NCI-H510A treated with DMSO at 0.1 percent for 48 hours (cell line): ENCODE measurements at places on chromosomes 11 and 22.

DNA sequence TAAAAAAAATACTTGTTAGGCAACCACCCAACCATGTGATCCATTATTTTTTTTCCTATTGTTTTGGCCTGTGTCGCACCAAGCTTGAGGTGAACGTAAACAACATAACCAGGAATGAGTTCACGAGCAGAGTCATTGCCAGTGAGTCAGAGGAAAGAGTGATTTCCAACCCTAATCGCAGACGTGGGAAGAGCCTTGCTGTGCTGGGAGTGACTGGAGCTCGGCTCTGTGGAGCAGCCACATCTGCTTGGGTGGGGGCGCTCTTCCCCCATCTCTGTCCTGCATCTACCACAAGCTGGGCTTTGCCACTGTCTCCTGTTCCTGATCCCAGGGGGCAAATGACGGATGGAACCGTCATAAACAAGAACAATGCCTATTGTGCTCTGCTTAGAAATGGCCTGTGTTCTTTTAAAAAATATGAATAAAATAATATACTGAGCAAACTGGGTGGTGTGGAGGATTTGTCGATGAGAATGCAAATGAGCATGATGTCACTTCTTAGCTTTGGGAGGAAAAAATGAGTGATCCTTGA is 210.0 kb downstream of the KIRREL3 start:
- no peak for DNase-seq

- DNase-seq: no peak
These were observed 47.9 kb downstream of the GRAMD4 start for GRCh38 chr22:46668116-46668515.

GRCh38 chr11:34507156-34507555 is 6.4 kb downstream of the ELF5 start:
- no peak for DNase-seq

DNA sequence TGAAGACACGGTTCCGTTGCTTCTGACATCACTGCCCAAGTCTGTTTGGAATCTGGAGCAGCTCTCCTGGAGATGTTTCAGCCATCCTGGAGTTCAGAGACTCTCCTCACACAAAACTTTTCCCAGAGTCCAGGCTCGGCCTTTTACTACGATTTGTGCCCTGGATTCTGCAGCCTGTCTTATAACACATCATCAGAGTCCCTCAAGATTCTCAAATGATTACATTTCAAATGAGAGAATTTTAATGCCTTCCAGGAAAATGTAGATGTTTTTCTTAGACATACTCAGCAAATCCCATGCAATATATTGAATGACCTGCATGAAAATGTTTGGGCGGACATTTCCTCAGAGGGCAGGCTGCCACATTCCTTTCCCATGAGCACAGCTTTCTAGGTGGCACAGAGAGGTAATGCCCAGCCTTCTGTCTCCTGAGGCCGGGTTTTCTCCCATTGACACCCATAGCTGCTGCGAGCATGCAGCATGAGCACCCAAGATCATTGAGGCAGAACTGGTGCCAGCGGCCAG is 129.1 kb downstream of the SNX19 start:
- DNase-seq: no peak

DNA sequence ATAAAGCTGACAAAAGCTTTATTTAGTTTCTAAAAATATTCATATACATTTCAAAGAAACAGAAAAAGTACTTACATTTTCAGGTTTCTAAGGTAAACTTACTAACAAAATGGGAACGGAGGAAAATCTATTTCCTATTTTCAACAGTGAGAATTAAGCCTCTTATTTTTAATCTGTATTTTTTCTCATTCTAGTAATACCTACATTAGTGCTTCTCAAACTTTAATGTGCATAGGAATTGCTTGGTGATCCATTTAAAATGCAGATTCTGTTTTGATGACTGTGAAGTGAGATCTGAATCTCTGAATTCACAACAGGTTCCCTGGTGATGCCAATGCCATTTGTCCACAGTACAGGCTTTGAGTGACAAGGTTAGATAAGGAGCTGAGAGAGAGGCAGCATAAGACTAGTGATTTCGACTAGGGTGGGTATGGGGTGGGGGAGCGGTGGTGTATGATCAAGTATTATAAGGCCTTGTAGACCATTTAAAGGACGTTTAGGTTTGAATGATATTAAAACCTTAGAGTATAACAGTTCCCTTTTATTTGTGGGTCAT is 402.8 kb downstream of the CNTN5 start:
- DNase-seq: no peak

DNA sequence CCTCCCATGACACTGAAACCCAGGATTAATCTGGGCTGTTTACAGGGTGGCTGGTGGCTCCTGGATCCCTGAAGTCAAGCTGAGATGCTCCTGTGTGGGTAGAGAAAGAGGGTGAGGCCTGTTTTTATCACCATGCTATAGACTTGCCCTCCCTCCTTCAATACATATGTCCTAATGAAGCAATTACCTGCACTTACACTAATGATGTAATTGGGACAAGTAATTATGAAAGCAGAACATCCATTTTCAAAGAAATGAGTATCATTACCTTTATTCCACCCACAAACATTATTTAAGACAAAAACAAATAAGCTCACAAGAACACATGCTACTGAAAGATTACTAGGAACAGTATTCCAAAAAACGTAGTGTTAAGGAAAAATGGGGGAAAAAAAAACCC is 64.3 kb upstream of the CHRM4 start:
- DNase-seq: no peak

- DNase-seq: peak; percentile 30
These were observed 740 bp downstream of the EML3 start for GRCh38 chr11:62611705-62612365.

DNA sequence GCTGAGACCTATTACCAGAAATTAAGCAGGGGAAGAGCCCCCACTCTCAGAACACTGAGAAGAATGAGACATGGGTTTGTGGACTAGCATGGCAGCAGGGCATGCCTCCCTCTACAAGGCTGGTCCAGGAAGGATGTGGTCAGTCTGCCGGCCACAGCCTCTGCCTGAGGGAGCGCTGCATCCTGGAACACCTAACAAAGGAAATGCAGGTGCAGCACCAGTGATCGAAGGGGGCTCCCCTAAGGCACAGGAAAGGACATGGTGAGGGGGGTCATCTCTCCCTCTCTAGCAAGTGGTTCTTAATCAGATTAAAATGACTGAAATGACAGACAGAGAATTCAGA is 40.6 kb upstream of the ARL14EP start:
- no peak for DNase-seq

DNA sequence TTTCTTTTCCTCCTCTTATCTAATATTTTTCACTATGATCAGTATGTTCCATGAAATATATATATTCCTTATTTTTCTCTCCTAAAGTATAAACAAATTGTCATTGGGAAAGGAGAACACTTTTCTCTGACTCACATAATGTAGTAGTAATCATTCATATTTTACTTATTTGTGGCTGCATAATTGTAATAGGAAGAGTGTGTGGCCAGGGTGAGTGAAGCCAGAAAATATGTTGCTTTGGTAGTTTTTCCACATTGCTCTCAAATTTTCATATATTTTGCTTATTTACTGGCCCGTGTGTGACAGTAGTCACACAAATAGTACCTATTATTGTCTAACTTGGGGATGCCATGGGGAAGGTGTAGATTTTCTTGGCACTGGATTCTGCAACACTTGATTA is 172.1 kb downstream of the DYNC2H1 start:
- DNase-seq: no peak

GRCh38 chr11:39817241-39817640 is 1642.2 kb downstream of the LRRC4C start:
- no peak for DNase-seq

- DNase-seq: no peak
These were observed 60.8 kb downstream of the KREMEN1 start for GRCh38 chr22:29133603-29134133.

DNA sequence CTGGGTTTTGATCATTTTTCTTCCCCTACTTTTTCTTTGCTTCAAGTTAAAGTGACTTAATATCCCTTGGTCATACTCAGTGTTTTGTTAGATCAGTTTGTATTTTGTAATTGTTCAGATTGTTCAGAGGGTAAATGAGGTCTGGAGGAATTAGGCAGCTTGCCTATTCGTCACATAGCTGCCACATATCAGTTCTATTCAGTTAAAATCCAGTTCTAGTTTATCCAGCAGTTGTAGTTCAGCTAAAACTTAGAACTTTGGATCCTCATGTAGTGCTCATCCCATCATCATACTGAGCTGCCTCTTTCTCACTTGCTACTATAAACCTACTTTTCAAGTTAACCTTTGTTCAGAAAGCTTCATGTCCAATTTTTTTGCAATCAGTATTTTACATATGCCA is 47.1 kb upstream of the DEPDC7 start:
- DNase-seq: no peak

DNA sequence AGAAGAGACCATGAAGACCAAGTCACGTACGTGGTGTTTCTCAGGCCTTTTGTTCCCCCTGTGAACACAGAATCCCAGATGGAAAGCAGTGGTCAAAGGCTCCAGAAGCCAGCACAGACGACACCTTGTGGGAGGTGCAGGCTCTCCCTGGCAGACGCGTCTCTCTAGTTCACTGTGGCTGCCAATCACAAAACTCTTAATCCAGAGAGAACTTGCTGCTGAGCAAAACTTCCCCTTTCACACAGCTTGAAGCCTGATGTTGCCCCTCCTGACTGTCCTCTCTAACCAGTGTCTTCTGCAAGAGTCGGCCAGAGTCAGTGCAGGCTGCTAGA is 67.1 kb downstream of the PIWIL3 start:
- DNase-seq: peak; percentile 40

GRCh38 chr11:46888636-46889035 is 29.7 kb downstream of the LRP4 start:
- DNase-seq: no peak

- DNase-seq: no peak
These were observed 978.3 kb downstream of the BRD1 start for GRCh38 chr22:48849219-48849912.

DNA sequence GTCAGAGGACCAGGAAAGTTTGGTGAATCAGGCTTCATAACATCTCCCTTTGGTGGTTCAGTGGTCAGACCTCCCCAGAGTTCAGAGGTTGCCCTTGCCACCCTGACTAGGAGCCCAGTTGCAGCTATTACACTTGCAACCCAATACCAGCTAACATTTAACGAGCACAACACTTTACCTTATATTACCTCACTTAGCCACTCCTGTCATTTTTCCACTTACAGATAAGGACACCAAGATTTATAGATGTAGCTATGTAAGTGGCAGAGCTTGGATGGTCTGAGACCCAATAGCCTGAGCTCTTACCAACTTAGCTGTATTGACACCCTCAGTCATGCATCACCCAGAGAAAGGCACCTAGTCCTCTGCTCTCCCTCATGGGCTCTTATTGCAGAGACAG is 234.7 kb downstream of the INSC start:
- DNase-seq: peak; percentile 20

DNA sequence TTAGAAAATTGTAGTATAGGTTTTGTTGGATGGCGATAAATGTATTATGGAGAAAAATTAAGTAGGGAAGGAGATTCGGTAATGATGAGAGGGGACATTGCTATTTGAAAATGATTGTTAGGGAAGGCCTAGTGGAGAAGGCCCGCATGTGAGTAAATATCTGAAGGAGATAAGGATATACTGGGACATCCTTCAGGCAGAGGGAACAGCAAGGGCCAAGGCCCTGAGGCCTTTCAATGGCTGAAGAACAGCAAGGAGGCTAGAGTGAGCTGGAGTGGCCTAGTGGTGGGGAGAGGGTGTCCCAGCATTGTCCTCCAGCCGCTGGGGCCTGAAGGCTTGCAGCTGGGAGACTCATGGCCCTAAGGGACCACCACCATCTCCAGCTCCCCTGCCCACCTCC is 23.2 kb upstream of the ARRB1 start:
- no peak for DNase-seq

DNA sequence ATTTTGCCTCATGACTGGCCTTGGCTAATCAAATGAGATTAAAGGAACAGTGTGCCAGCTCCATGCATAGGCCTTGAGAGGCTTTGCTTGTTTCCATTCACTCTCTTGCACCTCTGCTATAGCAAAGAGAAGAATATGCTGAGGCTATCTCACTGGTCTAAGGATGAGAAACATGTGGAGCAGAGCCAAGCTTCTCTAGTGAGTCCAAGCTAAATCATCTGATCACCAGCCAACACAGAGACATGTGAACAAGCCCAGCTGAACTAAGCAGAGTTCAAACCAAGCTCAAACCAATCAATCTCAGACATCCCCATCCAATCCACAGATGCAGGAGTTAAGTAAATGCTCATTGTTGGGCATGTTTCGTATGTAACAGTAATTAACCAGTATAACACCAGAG is 69.4 kb upstream of the API5 start:
- no peak for DNase-seq

DNA sequence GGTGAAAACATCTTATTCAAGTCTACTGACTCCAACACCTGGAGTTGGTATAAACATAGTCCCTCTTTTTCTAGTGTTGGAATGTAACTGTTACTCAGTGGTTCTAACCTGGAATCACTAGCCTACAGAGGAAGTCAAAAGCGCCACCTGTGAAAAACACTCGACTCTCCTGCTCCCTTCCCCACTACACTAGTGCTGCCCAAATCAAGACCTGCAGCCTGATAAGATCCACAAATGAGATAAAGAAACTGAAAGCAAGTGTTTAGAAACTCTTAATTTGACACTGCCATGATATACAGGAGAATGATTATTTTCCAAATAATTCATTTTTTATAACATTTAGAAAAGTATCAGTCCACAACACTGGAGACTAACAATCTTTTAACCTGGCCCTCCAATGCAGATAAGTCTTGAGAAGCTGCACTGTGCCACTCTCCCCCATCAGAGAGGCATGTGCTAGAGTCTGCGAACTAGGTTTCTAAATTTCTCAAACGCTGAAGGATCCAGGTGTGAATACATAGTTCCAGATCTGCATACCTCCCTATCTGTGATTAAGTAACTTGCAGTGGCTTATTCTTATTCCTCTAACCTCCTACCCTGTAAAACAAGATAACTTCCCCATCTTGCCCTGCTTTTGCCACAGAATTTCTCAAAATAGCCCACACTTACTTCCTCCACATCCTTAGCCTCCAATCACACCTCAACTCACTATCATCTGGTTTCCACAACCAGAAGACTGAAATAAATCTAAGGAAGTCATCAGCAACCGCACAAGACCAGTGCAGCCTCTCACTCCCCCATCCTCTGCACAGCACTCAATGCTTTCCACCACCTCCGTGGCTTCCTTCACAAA is 88.1 kb downstream of the RRAS2 start:
- no peak for DNase-seq

DNA sequence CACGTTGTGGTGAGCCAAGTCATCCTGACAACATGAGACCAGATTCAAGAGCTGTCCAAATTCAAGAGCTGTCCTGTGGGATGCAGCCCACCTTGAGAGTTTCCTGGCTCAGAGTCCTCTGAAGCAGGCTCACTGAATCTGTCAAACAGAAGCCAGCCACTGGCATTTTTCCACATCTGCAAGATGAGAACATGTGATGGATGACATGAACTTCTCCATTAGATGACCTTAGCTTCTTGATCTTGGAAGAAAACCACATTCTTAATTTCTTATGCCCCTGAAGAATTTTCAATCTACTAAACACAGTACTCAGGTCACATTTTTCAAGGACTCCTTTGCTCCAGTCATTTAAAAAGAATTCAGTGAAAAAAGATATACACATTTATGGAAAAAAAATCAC is 291.0 kb downstream of the GUCY1A2 start:
- DNase-seq: no peak

- peak; percentile 88 for DNase-seq
These were observed 159.2 kb downstream of the MSANTD4 start for GRCh38 chr11:105862736-105863367.

GRCh38 chr11:76276046-76276780 is 69.9 kb upstream of the WNT11 start:
- no peak for DNase-seq

- no peak for DNase-seq
These were observed 64.6 kb downstream of the EXT2 start for GRCh38 chr11:44159848-44160721.

- no peak for DNase-seq
These were observed 92.8 kb upstream of the FIBIN start for GRCh38 chr11:26901162-26901561.
